ENCODE measurements at places on chromosomes 5 and 9. TPM values are rescaled to one million over a fixed set of nuclear protein-coding genes. Genes with fewer than 3 reads are reported as not detected.

The FAM151B gene
- 2.0 TPM for total RNA-seq

The OTP gene
- total RNA-seq = not detected

The TYRP1 gene
- total RNA-seq = not detected

The CNTRL gene
- total RNA-seq = 22.0 TPM

The NEUROG1 gene
- total RNA-seq = not detected

The TOMM5 gene
- 147 TPM for total RNA-seq

The IFNA2 gene
- not detected for total RNA-seq

The PCDHB6 gene
- not detected for total RNA-seq

The NIPSNAP3A gene
- total RNA-seq = 27.2 TPM

The NTRK2 gene
- total RNA-seq = 0.05 TPM

The SMIM33 gene
- total RNA-seq = not detected

The TAF11L10 gene
- not detected for total RNA-seq

The PCDHA10 gene
- total RNA-seq = 0.07 TPM

The PLPP7 gene
- 0.83 TPM for total RNA-seq

The TMEM215 gene
- total RNA-seq = not detected

The CDKN2B gene
- total RNA-seq = 2.3 TPM

The B4GALT7 gene
- total RNA-seq = 35.3 TPM

The INSYN2B gene
- 9.9 TPM for total RNA-seq

The INSL4 gene
- total RNA-seq = not detected

The ASPN gene
- total RNA-seq = not detected

The PPP3R2 gene
- total RNA-seq = not detected

The OR1Q1 gene
- not detected for total RNA-seq

The CYFIP2 gene
- 22.4 TPM for total RNA-seq

The KCTD16 gene
- 0.49 TPM for total RNA-seq

The TMEM8B gene
- total RNA-seq = 2.9 TPM

The PLK2 gene
- 250 TPM for total RNA-seq

The SLC36A2 gene
- not detected for total RNA-seq

The PRUNE2 gene
- total RNA-seq = 8.3 TPM

The TRIM36 gene
- total RNA-seq = 0.69 TPM

The HK3 gene
- not detected for total RNA-seq

The PHF24 gene
- total RNA-seq = not detected

The CSNK1G3 gene
- total RNA-seq = 33.0 TPM

The ANKRD55 gene
- 2.1 TPM for total RNA-seq

Data from endothelial cell of umbilical vein (primary cell).